ENCODE measurements at places on chromosomes 3 and 15. TPM values are rescaled to one million over a fixed set of nuclear protein-coding genes. Genes with fewer than 3 reads are reported as not detected.

The GRIP2 gene
- total RNA-seq, result 21.8 TPM

The GOLGA6C gene
- not detected for total RNA-seq

The LHFPL4 gene
- not detected for total RNA-seq

The ARHGAP31 gene
- total RNA-seq, result 53.5 TPM

The RAP2B gene
- 3.5 TPM for total RNA-seq

The ANKUB1 gene
- total RNA-seq, result not detected

GRCh38 chr3:197746801-197747237, 2.9 kb upstream of the FYTTD1 start:
- H3K27me3 ChIP-seq, result no peaks in the 10 kb centered on the region
- H3K27ac ChIP-seq, result peak overlapping the region; percentile 98
- H3K4me1 ChIP-seq, result peaks cover 11% of the 10 kb centered on the region
- no peak overlapping the region for H3K4me3 ChIP-seq
- no peaks in the 10 kb centered on the region for H3K36me3 ChIP-seq
- no peak for DNase-seq

- no peaks in the 10 kb centered on the region for H3K4me1 ChIP-seq
- no peak overlapping the region for H3K4me3 ChIP-seq
- no peaks in the 10 kb centered on the region for H3K27me3 ChIP-seq
- no peak for DNase-seq
Measured at GRCh38 chr15:61248790-61249189, 19.7 kb upstream of the RORA start.

DNA sequence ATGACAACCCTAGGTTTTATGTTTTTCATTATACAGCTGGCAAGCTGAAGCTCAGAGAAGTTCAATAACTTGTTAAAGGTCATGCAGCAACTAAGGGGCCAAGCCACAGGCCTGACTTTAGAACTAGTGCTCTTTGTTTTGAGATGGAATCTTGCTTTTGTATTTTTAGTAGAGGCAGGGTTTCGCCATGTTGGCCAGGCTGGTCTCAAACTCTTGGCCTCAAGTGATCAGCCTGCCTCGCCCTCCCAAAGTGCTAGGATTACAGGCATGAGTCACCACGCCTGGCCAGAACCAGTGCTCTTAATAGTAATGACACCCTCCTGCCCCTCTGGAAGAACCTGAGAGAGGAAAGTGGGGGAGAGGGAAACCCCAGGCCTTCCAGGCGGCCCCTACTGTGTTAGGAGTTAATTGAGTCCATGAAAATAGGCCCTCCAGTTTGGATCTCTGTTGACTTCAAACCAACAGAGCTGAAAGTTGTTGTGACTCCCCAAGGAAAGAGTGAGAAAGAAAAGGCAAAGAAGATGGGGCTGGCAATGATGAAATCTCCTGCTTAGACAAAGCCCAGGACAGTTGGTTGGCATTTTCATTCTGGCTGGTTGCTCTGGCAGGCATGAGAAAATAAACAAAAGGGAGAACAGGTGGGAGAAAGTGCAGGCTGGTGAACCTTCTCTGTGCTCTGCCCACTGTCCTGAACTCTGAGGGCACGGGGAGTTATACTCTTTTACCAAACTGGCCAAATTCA, 3.6 kb upstream of the PRRT3 start:
- no peaks in the 10 kb centered on the region for H3K36me3 ChIP-seq
- no peak for DNase-seq
- no peak overlapping the region for H3K27ac ChIP-seq
- H3K4me1 ChIP-seq, result no peaks in the 10 kb centered on the region
- H3K27me3 ChIP-seq, result no peaks in the 10 kb centered on the region

GRCh38 chr15:82081914-82082762, 36.3 kb upstream of the MEX3B start:
- no peaks in the 10 kb centered on the region for H3K27me3 ChIP-seq
- H3K4me3 ChIP-seq, result no peak overlapping the region
- no peak overlapping the region for H3K27ac ChIP-seq
- no peaks in the 10 kb centered on the region for H3K4me1 ChIP-seq

GRCh38 chr3:48623851-48624547, 2.4 kb upstream of the TMEM89 start:
- no peak for DNase-seq
- H3K4me1 ChIP-seq, result no peaks in the 10 kb centered on the region
- H3K27me3 ChIP-seq, result no peaks in the 10 kb centered on the region

DNA sequence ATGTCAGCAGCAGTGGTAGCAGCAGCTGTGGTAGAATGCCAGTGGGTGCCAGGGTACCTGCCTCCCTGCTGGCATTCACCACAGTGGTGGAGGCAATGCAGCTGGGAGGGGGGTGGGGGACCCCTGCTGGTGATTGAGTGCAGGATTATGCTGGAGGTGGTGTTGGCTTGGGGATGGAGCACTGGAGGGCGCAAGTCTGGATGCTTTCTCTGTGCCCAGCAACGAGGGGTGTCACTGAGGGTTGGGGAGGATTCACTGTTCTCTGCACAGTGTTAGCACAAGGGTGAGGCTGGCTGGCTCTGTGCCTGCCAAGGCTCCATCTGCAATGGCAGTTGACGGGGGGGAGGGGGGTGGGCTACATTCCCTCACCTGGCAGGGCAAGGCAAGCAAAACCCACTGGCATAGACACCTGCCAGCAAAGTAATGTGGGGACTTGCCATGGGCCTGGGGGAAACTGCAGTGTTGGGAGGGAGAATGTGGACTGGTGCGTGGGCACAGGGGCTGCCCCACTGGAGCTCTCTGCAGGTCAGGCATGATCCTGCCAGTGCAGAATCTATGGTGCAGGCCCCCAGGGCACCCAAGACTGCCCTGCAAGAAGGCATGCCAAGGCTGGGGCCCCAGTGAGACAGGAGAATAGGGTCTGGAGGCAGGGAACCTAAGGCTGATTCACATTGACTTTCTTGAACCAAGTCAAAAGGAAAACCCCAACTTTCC, 64.3 kb downstream of the MINDY4B start:
- no peak overlapping the region for H3K27ac ChIP-seq
- H3K4me3 ChIP-seq, result no peak overlapping the region
- H3K27me3 ChIP-seq, result no peaks in the 10 kb centered on the region
- no peaks in the 10 kb centered on the region for H3K36me3 ChIP-seq

- no peak overlapping the region for H3K27ac ChIP-seq
- H3K27me3 ChIP-seq, result no peaks in the 10 kb centered on the region
- H3K36me3 ChIP-seq, result no peaks in the 10 kb centered on the region
- DNase-seq, result no peak
Measured at GRCh38 chr3:40336101-40336500, 26.6 kb downstream of the EIF1B start.

GRCh38 chr15:47399100-47399499, 318.2 kb upstream of the SEMA6D start:
- no peaks in the 10 kb centered on the region for H3K27me3 ChIP-seq
- no peak for DNase-seq
- no peak overlapping the region for H3K4me3 ChIP-seq
- peaks cover 8% of the 10 kb centered on the region for H3K4me1 ChIP-seq
- no peak overlapping the region for H3K27ac ChIP-seq

- no peaks in the 10 kb centered on the region for H3K27me3 ChIP-seq
- H3K36me3 ChIP-seq, result no peaks in the 10 kb centered on the region
- DNase-seq, result no peak
Measured at GRCh38 chr3:125107363-125107762, 51.6 kb upstream of the HEG1 start.

GRCh38 chr3:130960139-130960795, 66.4 kb downstream of the ASTE1 start:
- no peak overlapping the region for H3K27ac ChIP-seq
- no peaks in the 10 kb centered on the region for H3K27me3 ChIP-seq
- no peaks in the 10 kb centered on the region for H3K4me1 ChIP-seq
- DNase-seq, result no peak
- no peak overlapping the region for H3K4me3 ChIP-seq

GRCh38 chr3:155270063-155270462, 23.4 kb downstream of the STRIT1 start:
- H3K36me3 ChIP-seq, result no peaks in the 10 kb centered on the region
- no peaks in the 10 kb centered on the region for H3K27me3 ChIP-seq

DNA sequence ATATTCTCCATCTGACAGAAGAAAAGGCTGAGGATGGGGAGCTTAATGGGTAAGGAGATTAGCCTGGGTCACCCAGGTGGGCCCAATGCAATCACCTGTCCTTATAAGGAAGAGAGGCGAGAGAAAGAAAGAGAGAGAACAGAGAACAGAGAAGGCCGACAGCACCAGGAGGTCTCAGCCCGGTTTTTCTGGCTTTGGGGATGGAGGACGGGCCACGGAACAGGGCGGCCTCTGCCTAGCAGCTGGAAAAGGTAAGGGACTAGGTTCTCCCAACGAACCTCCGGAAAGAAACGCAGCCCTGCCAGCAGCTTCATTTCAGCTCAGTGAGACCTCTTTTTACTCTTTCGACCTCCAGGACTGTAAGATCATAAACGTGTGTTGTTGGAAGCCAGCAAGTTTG, 196.0 kb upstream of the LYSMD4 start:
- DNase-seq, result no peak
- no peak overlapping the region for H3K27ac ChIP-seq
- H3K27me3 ChIP-seq, result no peaks in the 10 kb centered on the region
- H3K36me3 ChIP-seq, result no peaks in the 10 kb centered on the region
- no peaks in the 10 kb centered on the region for H3K4me1 ChIP-seq

DNA sequence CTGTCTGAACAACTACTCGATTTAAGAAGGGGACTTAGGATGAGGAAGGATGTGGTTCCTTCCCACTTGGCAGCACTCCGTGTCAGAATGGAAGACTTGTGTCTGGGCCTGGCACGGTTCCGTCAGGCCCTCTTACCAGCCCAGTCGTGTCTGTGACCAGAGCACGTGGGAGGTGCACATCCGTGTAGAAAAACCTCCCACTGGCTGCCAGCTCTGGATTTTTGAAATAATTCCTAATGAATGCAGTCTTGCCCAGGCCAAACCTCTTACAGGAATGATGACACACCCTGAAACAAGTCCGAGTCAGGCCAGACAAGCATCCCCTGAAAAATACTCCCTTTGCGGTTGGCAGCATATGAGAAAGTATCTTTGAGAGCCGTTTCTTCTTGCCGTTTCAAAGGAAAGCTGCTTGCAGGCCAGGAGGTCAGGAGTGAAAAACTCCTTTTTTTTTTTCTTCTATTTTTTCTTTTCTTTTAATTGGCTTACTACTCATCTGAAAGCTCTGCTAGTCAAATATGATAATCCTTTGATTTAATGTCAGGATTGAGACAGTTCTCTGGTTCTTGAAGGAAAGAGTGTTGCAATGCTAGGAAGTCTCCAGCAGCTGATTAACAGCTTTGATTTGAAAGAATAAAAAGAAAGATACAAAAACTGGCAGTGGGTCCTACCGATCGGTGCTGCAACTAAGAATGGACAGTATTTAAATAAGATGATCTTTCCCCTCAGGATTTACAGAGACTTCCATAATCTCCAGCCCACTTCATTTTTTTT, 19.8 kb downstream of the IL1RAP start:
- H3K4me3 ChIP-seq, result no peak overlapping the region
- DNase-seq, result peak; percentile 81
- H3K27ac ChIP-seq, result peak overlapping the region; percentile 40
- no peaks in the 10 kb centered on the region for H3K27me3 ChIP-seq

DNA sequence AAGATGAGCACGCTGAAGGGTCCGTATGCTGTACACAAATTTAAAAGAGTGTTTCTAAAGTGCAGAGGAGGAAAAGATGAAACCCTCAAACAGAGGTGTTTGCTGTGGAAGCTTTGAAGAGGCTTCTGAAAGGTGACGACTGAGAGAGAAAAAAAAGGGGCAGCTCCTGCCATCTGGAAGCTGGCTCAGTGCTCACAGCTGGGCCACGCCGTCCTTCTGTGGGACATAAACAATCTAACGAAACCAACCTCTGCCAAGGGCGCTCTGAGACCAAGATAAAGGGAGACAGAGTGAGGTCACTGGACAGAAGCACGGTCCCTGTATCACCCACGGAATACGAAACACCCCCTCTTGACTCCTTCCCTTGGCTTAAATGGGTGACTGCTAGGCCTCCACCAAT, 96.3 kb upstream of the SLC6A6 start:
- no peak overlapping the region for H3K27ac ChIP-seq
- peaks cover 17% of the 10 kb centered on the region for H3K4me1 ChIP-seq
- no peaks in the 10 kb centered on the region for H3K36me3 ChIP-seq
- H3K27me3 ChIP-seq, result no peaks in the 10 kb centered on the region

- H3K27me3 ChIP-seq, result no peaks in the 10 kb centered on the region
- H3K27ac ChIP-seq, result no peak overlapping the region
- no peaks in the 10 kb centered on the region for H3K36me3 ChIP-seq
- no peak for DNase-seq
- no peak overlapping the region for H3K4me3 ChIP-seq
Measured at GRCh38 chr3:36013425-36013824, 366.9 kb upstream of the STAC start.

DNA sequence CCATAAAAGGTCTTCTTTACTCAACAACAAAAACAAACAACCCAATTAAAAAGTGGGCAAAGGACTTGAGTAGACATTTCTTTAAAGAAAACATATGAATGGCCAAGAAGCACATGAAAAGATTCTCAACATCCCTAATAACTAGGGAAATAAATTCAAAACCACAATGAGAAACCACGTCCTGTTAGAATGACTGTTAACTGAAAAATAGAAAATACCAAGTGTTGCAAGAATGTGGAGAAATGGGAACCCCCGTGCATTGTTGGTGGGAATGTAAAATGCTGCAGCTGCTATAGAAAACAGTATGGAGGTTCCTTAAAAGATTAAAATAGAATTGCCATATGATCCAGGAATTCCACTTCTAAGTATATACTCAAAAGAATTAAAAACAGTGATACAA, 34.8 kb downstream of the NMNAT3 start:
- H3K4me3 ChIP-seq, result no peak overlapping the region
- DNase-seq, result no peak
- no peaks in the 10 kb centered on the region for H3K4me1 ChIP-seq
- no peak overlapping the region for H3K27ac ChIP-seq

DNA sequence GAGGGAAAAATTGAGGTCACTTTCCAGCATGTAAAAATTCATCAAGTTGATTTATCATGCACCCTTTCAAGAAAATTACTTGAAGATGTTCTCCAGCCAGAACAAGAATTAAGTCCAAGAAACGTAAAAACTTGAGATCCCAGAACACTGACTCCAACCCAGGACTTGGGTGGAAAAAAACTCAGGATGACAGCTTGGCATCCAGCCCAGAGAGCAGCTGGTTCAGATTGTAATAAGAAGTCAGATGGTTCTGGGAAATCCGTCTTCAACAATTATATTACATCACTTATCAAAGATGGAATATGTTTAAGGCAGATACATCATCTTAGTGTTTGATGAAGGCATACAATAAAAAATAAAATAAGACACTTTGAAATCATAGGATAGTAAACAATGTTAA, 23.0 kb upstream of the DNAJC13 start:
- H3K4me3 ChIP-seq, result no peak overlapping the region
- no peaks in the 10 kb centered on the region for H3K27me3 ChIP-seq
- no peak overlapping the region for H3K27ac ChIP-seq
- no peaks in the 10 kb centered on the region for H3K4me1 ChIP-seq
- H3K36me3 ChIP-seq, result no peaks in the 10 kb centered on the region

GRCh38 chr3:12170207-12170606, 11.5 kb upstream of the TIMP4 start:
- DNase-seq, result no peak
- H3K36me3 ChIP-seq, result no peaks in the 10 kb centered on the region
- no peaks in the 10 kb centered on the region for H3K4me1 ChIP-seq
- no peak overlapping the region for H3K4me3 ChIP-seq
- no peak overlapping the region for H3K27ac ChIP-seq
